ENCODE measurements at places on chromosomes 2 and 18.

- no peak for DNase-seq
Observed at GRCh38 chr2:23409248-23409647, 24.3 kb downstream of the KLHL29 start.

DNA sequence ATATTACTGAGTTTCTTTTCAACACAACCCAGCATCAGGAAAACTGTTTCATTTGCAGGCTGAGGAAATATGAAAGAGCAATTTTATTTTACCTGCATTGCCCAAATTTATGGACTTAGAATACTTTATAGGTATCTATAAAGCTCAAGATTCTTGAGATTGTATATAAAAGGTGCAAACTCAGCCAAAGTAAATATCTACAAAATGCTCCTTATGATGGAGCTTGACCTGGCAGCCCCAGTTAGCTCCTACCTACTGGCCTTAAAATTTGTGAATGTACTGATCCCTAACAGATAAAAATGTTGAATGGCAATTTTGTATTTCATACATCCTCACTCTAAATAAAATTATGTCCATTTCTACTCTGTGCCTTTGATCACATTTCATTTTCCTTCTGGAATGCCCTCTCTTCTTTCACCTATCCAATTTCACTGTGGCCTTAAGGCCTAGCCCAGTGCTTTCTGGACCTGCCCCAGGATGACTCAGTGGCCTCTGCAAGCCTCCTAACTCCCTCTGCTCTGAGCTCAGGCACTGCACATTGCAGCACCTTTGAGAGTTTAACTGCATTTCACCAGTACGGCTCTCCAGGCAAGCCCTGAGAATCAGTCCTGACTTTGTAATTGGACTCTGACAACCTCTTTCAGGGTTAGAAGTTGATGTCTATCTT, 125.9 kb downstream of the ANTXR1 start:
- DNase-seq, result no peak

DNA sequence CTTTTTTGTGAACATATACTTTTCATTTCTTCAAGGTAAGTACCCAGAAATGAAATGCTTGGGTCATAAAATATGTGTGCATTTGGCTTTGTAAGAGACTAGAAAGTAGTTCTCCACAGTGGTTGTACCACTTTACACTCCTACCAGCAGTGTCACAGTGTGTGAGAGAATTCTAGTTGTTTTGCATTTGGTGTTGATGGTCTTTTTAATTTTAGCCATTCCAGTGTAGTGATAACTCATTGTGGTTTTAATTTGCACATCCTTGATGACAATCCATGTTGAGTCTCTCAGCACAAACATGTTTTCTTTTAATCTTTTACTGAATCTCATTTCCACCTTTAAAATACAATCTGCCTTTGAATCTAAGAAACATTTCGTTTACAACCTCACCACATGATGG, 402.5 kb upstream of the ETAA1 start:
- no peak for DNase-seq

DNA sequence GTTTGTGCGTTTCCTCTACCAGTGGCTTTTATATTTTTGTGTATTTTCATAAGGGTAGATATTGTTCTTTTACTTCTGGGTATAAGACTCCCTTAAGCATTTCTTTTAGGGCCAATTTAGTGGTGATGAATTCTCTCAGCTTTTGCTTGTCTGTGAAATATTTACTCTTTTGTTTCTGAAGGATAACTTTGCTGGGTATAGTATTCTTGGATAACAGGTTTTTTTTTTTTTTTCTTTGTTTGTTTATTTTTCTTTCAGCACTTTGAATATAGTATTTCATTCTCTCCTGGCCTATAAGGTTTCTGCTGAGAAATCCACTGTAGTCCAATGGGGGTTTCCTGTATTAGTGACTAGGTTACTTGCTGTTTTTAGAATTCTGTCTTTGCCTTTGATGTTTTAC, 122.7 kb downstream of the XRCC5 start:
- no peak for DNase-seq

- no peak for DNase-seq
Observed at GRCh38 chr2:881204-881918, 69.3 kb upstream of the SNTG2 start.

- DNase-seq, result no peak
Observed at GRCh38 chr2:10368491-10369231, 66.0 kb downstream of the HPCAL1 start.
